GM23248 (cell line): ENCODE measurements at places on chromosomes 12 and 14. TPM values are rescaled to one million over a fixed set of nuclear protein-coding genes. Genes with fewer than 3 reads are reported as not detected.

ANKRD33 gene
- not detected in 2 replicates for polyA plus RNA-seq

GRCh38 chr14:105147671-105148603, 20.6 kb downstream of the JAG2 start:
- H3K36me3 ChIP-seq, result no peaks in the 10 kb centered on the region
- no peak overlapping the region for H3K4me3 ChIP-seq
- H3K27ac ChIP-seq, result no peak overlapping the region
- H3K4me1 ChIP-seq, result no peaks in the 10 kb centered on the region
- H3K27me3 ChIP-seq, result no peaks in the 10 kb centered on the region
- DNase-seq, result no peak

DNA sequence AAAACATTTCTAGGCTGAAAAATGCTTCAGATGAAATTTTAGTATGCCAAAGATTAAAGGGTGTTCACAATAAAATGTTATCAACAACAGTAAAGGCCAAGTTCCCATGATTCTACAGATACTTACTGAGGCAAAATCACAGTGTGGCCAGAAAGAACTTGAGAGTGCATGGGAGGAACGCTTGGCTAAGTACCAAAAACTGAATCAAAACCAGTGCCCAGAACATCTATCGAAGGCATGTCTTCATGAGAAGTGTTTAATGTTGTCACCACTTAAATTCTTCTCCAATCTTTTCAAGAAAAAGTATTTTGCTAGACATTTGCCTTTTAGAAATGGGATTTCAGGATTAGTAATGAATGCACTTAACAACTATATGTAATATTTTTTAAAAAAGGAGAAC, 41.5 kb downstream of the KIF21A start:
- peak; percentile 40 for DNase-seq
- H3K27ac ChIP-seq, result no peak overlapping the region
- H3K4me1 ChIP-seq, result no peaks in the 10 kb centered on the region
- H3K4me3 ChIP-seq, result no peak overlapping the region
- H3K36me3 ChIP-seq, result no peaks in the 10 kb centered on the region

NPFF gene
- polyA plus RNA-seq, result not detected in 2 replicates

ERBB3 gene
- polyA plus RNA-seq, result 1.9 and 2.1 TPM in 2 replicates

GRCh38 chr14:36271939-36272907, 48.2 kb downstream of the MBIP start:
- DNase-seq, result peak; percentile 33
- peaks cover 57% of the 10 kb centered on the region for H3K27me3 ChIP-seq
- H3K27ac ChIP-seq, result no peak overlapping the region
- no peaks in the 10 kb centered on the region for H3K4me1 ChIP-seq
- H3K36me3 ChIP-seq, result no peaks in the 10 kb centered on the region

DPY19L2 gene
- 0.15 and 0.31 TPM in 2 replicates for polyA plus RNA-seq

FAM90A1 gene
- polyA plus RNA-seq, result 0.24 TPM in 1 of 2 replicates, not detected in the other

- H3K36me3 ChIP-seq, result no peaks in the 10 kb centered on the region
- H3K27me3 ChIP-seq, result no peaks in the 10 kb centered on the region
- H3K4me1 ChIP-seq, result no peaks in the 10 kb centered on the region; the same call in 1 of the 2 replicates
- no peak overlapping the region for H3K27ac ChIP-seq
- peak; percentile 23 for DNase-seq
- no peak overlapping the region for H3K4me3 ChIP-seq
Measured at GRCh38 chr12:11067514-11067913, 5.4 kb upstream of the TAS2R46 start.

GRCh38 chr14:95424529-95424928, 91.9 kb downstream of the SYNE3 start:
- no peaks in the 10 kb centered on the region for H3K27me3 ChIP-seq
- peak; percentile 31 for DNase-seq
- no peaks in the 10 kb centered on the region for H3K4me1 ChIP-seq
